ENCODE measurements at places on chromosomes 2 and 18.

- no peaks in the 10 kb centered on the region for H3K4me1 ChIP-seq
- H3K27me3 ChIP-seq, result no peaks in the 10 kb centered on the region
- no peaks in the 10 kb centered on the region for H3K36me3 ChIP-seq
- no peak overlapping the region for H3K4me3 ChIP-seq
Measured at GRCh38 chr2:4908461-4908860, 783.7 kb upstream of the SOX11 start.

GRCh38 chr18:48358868-48359267 lies 50.3 kb downstream of the ZBTB7C start:
- H3K4me3 ChIP-seq, result no peak overlapping the region
- H3K27ac ChIP-seq, result no peak overlapping the region
- H3K36me3 ChIP-seq, result peaks cover 1% of the 10 kb centered on the region
- peak; percentile 4 for DNase-seq

DNA sequence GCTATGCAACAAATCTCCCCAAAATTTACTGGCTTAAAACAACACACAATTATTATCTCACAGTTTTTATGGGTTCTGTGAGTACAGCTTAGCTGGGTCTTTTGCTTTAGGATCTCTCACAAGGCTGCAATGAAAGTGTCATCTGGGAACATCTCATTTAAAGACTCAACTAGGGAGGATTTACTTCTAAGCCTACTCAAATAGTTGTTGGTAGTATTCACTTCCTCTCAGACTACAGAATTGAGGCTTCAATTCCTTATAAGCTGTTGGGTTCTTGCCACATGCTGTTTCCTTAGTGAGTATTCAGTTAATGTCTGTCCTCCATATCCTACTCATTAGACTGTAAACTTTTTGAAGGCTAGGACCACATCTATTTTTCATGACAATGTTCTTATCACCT lies 72.3 kb downstream of the MDH1 start:
- no peaks in the 10 kb centered on the region for H3K4me1 ChIP-seq
- H3K4me3 ChIP-seq, result no peak overlapping the region
- H3K27me3 ChIP-seq, result no peaks in the 10 kb centered on the region

DNA sequence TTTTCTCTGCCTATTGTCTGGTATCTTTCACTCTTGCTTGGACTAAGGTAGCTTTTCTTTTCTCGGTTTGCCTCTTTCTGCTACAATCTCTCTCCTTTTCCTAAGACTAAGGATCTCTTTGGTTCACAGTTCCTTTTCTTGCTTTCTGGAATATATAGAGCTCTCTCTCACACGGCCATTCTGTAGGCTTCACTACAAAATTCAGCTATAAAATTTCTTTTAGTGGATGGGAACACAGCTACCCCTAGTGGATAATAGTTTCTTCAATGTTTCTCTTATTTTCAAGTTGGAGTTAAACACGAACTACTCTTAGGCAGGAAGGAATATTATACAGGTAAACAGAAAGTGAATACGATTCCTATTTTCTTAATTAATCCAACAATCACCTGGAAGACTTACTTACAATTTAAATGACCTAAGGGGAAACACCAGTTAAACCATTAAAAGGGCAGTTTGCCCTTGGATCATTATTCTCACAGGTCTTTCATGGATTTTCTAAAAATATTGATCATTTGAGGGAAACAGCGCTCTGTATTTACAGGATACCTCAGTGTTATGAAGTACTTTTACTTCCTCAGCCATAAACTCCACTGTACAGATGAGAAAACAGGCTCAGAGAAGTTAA lies 140.5 kb downstream of the LRP2 start:
- H3K36me3 ChIP-seq, result no peaks in the 10 kb centered on the region
- DNase-seq, result no peak
- H3K4me3 ChIP-seq, result no peak overlapping the region
- no peaks in the 10 kb centered on the region for H3K4me1 ChIP-seq
- H3K27me3 ChIP-seq, result no peaks in the 10 kb centered on the region
- no peak overlapping the region for H3K27ac ChIP-seq

DNA sequence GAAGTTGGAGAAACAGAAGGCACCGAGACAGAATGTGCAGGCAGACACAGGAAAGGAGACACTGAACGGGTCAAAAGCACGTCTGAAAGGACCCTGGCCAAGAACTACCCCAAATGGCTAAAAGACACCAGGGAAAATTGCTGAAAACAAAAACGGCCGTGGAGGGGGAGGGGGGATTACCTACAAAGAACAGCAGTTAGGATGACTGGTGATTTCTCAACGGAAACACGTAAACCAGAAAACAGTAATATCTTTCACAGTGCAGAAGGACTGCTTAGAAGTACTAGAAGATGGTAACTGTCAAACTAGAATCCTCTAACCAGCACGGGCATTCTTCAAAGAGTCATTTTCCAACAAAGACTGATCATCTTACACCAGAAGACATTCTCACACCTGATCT lies 142.6 kb downstream of the HDAC4 start:
- no peaks in the 10 kb centered on the region for H3K4me1 ChIP-seq
- no peak for DNase-seq
- H3K27me3 ChIP-seq, result no peaks in the 10 kb centered on the region
- H3K36me3 ChIP-seq, result peaks cover 19% of the 10 kb centered on the region

DNA sequence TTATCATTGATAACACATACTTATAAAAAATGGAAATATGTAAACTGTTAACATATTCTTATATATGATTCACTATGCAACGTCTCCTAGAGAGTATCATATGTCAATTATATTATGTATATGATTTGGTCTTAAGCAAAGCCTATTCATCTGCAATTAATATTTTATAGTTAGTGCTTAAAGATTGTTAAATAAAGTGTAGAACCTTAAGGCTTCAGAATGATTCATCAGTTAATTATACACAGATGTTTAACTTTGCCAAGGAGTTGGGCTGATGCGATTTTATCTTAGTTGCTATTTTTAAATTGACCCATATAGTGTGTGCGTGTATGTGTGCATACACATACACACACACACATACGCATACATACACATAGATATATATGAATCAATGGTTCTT lies 323.1 kb downstream of the RBM43 start:
- H3K27ac ChIP-seq, result no peak overlapping the region
- H3K4me3 ChIP-seq, result no peak overlapping the region
- H3K36me3 ChIP-seq, result peaks cover 5% of the 10 kb centered on the region

All from H9 (cell line).